MV-4-11 (cell line): ENCODE measurements at places on chromosomes 2 and 18.

GRCh38 chr2:36397728-36398413 is 42.3 kb downstream of the CRIM1 start:
- DNase-seq, result no peak

- peak; percentile 1 for DNase-seq
Observed at GRCh38 chr18:32469691-32470459, 807 bp downstream of the GAREM1 start.

DNA sequence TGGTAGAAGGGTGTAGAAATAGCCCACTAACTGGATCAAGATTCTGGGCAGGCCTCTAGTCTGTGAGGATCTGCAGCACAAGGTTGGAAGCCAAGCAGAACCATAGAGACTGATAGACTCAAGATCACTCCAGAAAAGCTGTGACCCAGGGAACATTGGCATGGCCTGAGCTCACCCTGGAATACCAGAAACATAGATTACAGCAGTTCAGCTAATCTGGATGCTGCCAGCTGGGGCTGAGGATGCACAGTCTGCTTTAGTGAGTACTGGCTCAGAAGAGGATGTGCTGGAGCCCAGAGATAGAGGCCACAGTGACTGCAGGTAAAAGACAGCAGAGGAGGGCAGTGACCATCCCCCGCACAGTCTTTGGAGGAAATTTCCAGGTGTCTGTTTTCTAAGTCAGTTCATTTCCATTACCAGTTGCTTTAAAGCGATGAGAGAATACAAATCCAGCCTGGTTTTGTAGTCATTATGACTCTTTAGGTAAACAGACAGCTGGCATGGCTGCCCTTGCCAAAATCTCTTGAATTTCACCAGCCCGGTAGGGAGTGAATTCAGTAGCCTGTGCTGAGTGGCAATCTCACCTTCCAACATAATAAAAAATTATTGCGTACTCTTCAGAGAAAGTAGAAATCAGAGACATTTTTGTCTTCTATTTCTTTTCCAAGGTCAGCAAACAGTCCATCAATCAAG is 119.2 kb downstream of the ANTXR1 start:
- DNase-seq, result no peak

DNA sequence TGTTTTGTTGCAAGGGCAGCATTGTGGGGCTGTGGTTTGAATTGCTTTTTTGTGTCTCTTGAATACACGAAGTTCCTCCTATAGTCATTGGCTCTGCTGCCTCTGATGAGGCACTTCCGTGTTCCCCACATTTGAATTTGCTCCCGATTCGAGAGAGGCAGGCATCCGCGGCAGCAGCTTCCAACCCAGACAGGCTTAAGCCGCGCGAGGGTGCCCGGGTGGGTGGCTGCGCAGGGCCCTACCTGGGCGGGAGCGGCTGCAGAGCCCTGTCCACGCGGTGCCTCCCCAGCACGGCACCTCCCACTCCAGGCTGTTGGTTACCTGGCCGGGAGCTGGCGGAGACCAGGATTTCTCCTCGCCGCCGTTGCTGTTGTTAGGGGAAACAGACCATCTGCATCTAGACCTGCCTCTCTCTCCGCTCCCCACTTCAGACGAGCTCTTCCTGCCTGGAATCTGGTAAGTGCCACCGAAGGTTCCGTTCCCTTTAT is 151.3 kb downstream of the NEDD4L start:
- DNase-seq, result no peak

GRCh38 chr2:26666671-26667070 is 25.5 kb upstream of the CIB4 start:
- no peak for DNase-seq

GRCh38 chr2:234278556-234279255 is 218.2 kb downstream of the ARL4C start:
- peak; percentile 21 for DNase-seq

- no peak for DNase-seq
Observed at GRCh38 chr18:80172056-80172455, 63.0 kb downstream of the ADNP2 start.

DNA sequence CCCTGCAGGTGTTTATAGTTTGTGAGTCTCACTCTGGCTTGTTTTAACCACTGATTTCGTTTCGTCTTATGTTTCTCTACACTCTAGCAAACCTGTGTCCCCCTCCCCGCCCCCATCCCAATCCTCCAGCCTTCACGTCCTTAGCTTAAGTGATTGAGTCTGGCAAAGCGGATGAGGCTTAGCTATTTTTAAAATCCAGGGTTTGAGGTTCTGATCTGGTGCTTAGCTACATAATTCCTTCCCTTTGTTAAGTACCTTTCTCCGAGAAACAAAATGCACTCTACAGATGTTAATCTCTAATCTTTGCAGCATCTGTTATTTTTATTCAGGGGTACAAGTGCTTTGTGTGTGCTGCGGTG is 7.8 kb downstream of the AGAP1 start:
- DNase-seq, result no peak

DNA sequence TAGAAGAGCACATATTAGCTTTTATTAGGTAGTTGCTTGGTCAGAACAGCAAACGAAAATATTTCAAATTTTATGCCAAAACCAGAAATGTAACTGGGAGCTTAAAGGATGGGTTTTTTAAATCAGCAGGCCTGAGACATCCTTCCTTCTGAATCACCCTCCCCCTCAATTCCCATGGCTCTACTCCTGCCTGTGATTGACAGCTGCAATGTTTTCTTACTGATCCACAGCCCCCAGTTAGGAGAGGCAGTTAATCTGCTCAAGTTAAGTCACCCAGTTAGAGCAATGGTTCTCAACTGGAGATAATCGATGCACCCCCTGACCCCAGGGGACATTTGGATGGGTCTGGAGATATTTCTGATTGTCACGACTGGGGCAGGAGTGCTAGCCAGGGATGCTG is 24.9 kb downstream of the KCTD18 start:
- DNase-seq, result no peak

DNA sequence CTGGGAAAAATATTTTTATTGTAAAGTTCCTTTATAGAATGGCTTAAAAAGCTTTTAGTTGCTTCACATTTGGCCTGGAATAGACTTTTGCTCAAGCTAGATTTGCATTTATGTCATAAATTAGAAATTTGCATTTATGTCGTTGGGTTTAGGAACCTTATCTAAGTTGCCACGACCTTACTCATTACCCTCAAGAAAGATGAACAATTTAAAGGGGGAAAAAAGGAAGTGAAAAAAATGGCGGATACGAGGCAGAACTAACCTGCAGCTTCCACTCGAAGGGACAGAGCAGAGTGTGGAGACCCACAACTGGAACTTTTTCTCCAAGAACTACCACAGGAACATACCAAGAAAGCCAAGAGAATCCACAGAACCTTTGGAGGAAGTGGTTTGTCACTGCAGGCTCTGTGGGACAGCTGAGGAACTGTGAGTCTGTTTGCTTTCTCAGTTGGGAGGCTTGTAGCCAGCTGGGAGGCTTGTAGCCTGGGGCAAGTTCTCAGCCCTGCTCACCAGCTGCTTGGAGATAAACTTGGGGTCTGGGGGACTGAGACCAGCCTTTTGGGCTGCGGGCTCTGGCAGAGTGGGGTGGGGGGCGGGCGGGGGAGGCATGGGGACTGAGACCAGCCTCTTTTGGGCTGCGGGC is 349.9 kb upstream of the MEIS1 start:
- peak; percentile 62 for DNase-seq

- peak; percentile 90 for DNase-seq
Observed at GRCh38 chr2:4134551-4135550, 431.5 kb downstream of the DCDC2C start.

DNA sequence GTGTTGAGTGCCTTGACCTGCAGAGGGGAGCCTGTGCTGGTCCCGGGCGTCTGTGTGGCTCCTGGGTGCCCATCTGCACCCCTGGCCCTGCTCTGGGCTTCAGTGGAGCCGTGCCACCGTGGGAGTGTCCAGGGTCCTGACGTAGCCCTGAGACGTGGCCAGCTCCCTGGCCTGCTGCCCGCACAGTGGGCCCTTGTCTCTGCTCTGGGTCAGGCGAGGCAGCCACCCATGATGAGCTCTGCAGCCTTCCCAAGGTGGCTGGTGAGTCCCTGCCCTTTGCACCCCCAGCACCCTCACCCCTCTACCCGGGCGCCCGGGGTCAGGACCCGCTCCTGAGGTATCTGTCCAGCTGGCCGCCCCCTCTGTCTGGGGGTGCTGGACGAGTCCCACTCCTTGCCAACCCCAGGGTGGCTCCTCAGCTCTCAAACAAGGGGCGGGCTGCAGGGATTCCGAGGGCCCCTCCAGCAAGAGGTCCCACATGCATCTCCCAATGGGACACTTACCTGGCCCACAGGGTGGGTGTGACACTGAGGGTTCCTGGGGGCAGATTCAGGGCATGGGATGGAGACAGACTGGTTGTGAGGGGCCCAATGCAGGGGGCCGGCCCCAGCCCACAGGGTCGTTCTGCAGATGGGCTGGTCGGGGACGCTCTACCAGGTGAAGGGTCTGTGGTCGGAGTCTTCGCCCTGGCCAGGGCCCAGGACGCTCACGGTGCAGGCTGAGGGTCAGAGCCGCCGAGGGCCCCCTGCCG is 2.4 kb downstream of the NEU4 start:
- DNase-seq, result no peak

DNA sequence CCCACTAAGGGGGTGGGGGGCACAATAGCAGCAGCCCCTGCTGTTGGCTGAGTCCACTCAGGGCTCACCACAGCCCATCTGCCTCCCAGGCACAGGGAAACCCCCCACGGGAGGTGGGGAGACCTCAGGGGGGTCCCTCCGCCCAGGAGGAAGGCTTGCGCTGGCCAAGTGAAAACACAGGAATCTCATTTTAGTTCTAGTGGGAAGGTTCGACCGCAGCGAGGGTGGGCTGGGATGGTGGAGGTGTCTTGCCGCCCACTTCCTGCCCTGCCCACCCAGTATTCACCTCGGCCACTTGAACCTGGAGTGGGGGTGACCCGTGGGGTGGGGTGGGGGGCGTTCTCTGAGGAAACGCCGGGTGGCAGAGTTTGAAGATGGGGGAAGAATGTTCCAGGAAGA is 6.9 kb upstream of the BOK start:
- no peak for DNase-seq
